NCI-H187 (cell line): ENCODE measurements at places on chromosomes 4 and X.

DNA sequence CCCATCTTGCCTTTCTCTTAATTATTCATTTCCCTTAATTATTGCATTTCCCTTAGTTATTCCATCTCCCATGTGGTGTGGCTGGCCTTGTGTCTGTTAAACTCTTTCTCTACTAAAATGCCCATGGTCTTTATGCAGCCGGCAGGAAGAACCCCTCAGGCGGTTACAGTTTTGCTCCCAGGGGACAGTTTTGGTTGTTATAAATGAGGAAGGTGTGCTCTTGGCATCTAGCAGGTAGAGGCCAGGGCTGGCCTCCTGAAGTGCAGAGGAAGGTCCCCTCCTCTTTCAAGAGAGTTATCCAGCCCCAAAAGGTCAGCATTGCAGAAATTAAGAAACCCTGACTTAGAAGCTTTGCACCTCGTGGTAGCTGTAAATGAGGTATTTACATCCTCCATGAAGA is 18.0 kb downstream of the TBL1X start:
- no peak for DNase-seq

DNA sequence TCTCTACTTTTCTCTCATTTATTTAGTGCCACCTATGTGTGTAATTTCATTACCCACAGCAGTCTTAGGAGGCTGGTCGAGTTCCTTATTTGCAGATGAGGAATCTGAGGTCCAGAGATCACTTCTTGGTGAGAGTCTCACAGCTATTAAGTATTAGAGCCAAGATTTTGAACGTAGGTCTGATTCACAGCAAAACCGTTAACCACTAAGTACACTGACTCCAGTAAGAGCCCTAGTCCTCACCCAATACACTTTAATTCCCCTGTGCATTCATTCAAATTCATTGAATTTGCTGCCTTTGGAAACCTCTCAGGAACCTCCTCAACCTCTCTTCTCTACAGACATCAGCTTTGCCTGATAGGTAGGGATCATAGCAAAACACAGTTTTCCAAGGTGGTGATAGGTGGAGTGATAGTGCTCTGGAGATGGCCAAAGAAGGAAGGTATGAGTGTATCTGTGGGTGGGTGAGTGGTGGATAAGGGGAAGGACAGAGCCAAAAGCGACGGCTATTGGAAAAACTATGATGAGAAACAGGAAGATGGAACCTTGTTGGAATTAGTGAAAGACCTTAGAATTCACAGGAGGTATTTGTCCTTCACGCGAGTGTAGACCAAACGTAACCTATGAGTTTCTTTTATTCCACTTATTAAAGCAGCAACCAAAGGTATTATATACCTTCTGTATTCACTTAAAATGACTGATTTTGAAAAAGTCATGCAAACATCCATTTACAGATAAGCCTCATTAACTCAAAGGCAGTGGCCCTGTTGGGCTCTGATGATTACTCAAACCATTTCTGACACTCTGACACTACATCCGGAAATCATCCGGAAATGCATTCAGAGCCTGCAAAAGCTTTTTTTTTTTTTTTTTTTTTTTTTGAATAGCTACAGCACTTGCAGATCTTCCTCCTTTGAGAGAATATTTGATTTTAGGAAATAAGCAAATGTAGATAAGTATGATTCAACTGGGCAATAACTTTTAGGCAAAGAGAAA is 6.3 kb downstream of the FMR1 start:
- no peak for DNase-seq

GRCh38 chr4:141541851-141542250 is 94.5 kb upstream of the IL15 start:
- no peak for DNase-seq

DNA sequence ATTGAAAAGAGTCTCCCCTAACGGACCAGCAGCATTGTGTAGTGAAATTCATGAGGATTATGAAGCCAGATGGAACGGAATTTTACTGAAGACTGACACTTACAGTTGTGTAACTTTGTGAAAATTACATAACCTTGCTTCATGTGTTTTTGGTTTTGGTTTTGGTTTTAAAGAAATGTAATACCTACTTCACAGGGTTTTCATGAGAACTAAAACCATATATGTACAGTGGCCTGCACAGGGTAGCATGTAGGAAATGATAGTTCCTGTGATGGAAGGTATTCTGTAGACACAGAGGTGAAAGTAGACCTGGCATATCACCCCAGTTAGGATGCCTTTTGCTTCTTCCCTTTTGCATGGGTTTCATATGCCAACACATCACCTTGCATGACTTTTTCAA is 247.0 kb downstream of the BANK1 start:
- DNase-seq = no peak

DNA sequence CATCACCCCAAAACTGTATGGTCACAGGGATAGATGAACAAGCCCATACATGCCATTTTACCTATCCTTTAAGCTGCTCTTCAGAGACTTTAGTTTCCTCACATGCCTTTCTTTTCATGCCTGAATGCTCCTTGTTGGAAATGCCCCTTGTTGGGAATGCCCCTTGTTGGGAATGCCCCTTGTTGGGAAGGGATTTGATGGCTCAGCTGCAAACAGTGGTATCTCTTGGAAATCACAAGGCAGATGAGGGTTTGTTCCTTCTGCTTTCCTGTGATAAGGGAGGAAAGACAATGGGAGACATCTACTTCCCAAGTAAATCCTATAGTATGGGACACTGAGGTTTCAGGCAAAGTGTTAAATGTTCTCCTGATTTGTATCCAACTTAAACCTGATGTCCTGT is 11.5 kb downstream of the CXCL2 start:
- no peak for DNase-seq

DNA sequence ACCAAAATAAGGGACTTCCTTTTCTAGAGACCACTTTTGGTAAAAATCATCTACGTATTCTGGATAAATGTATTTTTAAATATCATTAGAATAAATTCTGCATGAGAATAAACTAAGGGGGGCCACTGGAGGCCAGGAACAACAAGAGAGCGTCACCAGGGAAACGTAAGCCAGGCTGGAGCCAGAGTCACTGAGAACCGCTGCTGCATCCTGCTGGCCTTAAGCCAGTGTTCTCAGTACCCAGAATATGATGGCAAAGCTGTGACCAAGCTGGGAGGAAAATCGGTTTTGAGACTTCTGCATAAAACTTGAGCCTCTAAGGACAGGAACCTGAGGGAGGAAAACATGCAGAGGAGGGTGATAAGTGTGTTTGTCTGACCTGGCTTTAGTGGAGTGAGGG is 63.0 kb upstream of the FAM9A start:
- DNase-seq = no peak

DNA sequence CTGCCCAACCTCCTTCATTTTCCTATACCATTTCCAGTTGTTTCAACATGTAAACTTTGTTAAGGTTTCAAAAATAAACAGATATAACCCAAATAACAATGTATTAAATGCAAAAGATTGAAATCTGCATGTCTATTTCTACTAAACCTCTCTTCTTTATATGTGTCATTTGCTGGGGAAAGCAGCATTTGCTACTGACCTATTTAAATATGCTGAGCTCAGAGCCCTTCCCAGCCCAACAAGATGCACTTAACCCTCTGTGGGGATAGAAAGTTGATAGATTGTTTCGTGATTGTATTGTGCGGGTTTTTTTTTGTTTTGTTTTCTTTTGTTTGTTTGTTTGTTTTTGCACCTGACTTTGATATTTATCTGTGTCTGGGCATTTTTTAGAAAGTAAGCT is 139.5 kb downstream of the UCHL1 start:
- no peak for DNase-seq

GRCh38 chrX:107823456-107823855 is 2.2 kb upstream of the MID2 start:
- no peak for DNase-seq

DNA sequence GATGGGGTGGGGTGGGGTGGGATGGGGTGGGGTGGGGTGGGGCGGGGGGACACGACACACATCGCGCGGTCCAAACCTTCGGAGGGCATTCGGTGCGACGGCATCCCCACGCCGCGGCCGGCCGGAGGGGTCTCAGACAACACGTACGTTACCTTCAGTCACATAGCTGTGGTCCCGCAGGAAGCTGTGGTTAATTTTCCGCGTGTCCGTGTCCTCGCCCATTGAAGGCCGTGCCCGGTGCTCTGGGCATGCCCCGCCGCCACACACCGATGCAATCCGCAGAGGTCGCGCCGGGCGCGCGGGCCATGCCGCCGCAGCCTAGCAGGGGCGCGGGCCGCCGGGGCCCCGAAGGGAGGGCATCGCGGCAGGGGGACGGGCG is 417 bp downstream of the PPP2R2C start:
- no peak for DNase-seq

- DNase-seq = no peak
These were observed 11.4 kb downstream of the L1CAM start for GRCh38 chrX:153874366-153875125.

DNA sequence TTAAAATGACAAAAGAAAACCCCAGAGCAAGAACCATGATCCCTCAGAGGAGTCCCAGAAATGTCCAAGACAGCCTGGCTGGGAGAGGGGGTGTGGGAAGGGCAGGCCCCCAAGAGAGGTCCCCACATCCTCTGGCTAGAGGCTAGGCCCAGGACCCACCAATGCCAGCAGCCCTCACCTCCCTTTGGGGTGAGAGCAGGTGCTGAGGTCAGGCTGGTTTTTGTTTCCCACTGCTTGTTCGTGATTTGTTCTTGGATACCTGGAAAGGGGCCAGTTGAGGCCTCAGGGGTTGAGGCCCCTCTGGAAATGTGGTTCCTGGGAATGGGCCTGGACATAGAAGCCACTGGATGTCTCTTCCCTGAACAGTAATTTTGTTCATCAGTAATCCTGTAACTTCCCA is 2.3 kb upstream of the GRSF1 start:
- no peak for DNase-seq

DNA sequence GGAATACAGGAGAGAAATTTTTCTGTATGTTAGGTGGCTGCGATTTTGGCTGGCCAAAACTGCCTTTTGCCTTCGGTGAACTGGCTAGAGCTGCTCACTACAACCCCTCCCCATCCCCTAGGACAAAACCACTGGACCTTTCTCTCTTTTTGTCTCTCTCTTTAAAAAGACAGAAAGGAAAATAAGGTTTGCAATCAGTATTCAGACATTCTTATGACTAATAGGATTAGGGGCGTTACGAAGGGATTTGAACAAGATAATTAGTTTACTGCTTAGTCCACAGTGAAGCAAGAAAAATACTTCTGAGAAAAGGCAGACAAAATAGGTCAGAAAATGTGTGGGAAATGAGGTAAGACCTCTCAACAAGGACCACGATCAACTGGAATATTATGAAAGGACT is 180.4 kb downstream of the SLIT2 start:
- no peak for DNase-seq

DNA sequence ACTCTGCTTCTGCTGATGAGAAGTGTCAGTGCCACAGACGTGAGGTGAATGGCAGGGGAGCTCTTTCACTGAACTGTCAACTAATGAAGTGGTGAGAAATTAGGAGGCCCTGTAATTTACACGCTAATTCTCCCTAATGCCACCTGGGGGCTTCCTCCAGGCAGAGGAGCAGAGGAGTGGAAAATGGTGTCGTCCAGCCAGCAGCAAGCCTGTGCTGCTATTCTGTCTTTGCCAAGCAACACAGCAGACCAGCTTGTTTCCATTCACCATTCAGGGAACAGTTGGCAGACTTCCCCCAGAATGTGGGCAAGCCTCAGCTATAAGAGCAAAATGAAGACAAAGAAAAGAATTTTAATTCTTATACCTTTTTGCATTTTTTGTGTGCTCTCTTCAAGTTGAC is 245.2 kb upstream of the TET2 start:
- no peak for DNase-seq

DNA sequence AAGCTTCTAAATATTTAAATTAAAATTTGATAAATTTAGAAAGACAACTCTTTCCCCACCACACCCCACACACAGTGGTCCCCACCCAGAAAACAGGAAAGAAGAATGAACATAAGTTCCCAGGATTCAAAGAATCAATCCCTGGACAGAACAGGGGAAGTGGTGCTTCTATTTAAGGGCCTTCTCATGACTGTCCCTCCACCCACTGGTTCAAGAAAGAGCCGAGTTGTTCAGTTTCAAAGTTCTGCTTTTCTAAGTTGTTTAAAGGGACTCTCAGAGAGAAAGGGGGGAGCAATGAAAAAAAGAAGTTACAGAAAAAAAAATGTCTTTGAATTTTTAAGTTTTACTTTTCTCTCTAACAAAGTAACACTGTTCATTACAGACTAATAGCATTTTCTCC is 195.8 kb downstream of the PDGFC start:
- DNase-seq = no peak
